ENCODE measurements at places on chromosomes 7 and 10. TPM values are rescaled to one million over a fixed set of nuclear protein-coding genes. Genes with fewer than 3 reads are reported as not detected.

- H3K36me3 ChIP-seq, result no peaks in the 10 kb centered on the region
- no peak overlapping the region for H3K4me3 ChIP-seq
- no peaks in the 10 kb centered on the region for H3K4me1 ChIP-seq
- no peaks in the 10 kb centered on the region for H3K27me3 ChIP-seq
- H3K27ac ChIP-seq, result no peak overlapping the region
These were observed 467.4 kb upstream of the FZD8 start for GRCh38 chr10:36109399-36110023.

DNA sequence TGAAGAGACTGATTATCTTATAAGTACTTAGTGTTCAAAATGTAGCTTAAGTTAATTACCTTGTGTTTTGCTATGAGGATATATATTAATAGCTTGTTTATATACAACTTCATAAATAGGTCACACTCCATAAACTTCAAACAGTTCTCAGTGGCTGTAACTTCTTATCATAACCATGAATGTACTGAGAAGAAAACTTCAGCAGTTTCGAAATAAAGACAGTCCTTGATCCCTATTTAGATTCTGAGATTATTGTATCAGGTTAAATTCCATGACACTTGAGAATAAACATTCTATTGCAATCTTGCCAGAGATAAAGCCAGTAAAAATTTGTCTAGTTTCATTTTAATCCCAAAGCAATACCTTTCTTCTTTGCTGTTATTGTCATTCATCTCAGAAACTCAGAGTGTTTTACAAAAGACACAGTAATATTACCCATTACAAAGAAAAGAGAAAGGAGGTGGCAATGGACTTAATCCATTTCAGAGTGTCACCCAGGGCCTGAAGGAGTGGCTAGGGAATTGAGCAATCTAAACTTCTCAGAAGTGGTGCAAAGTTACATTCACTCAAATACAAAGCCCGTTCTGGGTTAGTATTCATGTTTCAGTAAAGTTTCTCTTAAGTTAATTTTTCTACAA lies 403.6 kb downstream of the SEMA3D start:
- H3K27ac ChIP-seq, result no peak overlapping the region
- H3K36me3 ChIP-seq, result no peaks in the 10 kb centered on the region
- no peak overlapping the region for H3K4me3 ChIP-seq
- DNase-seq, result no peak

The PANK1 gene
- total RNA-seq, result 7.0 TPM

The LAMB4 gene
- total RNA-seq, result not detected

The WEE2 gene
- not detected for total RNA-seq

GRCh38 chr7:151269511-151269910 lies 21.0 kb upstream of the SMARCD3 start:
- DNase-seq, result no peak
- peaks cover 12% of the 10 kb centered on the region for H3K4me1 ChIP-seq
- no peaks in the 10 kb centered on the region for H3K27me3 ChIP-seq
- no peak overlapping the region for H3K4me3 ChIP-seq

- H3K27me3 ChIP-seq, result peaks cover 50% of the 10 kb centered on the region
- peaks cover 2% of the 10 kb centered on the region for H3K36me3 ChIP-seq
- no peak overlapping the region for H3K4me3 ChIP-seq
These were observed 6.2 kb upstream of the IGF2BP3 start for GRCh38 chr7:23476286-23477156.

The DENND10 gene
- total RNA-seq, result 41.3 TPM

DNA sequence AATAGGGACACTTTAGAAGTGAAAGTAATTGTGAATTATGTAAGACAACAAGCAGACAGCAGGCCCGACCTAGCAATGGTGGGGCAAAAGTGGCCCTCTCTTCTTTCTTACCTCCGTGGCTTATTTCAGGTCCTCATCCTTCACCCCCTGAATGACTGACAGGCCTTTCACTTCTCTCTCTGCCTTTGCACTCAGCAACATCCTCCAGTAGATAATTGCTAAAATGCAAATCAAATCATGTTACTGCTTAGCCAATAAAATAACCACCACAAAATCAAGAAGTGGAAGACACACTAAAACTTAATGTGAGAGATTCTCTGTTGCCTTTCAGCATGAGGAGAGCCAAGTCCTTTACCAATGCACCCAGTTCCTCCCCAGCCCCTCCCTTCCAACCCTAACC lies 274.6 kb upstream of the ZNF32 start:
- no peak overlapping the region for H3K4me3 ChIP-seq
- H3K4me1 ChIP-seq, result no peaks in the 10 kb centered on the region
- H3K36me3 ChIP-seq, result no peaks in the 10 kb centered on the region

DNA sequence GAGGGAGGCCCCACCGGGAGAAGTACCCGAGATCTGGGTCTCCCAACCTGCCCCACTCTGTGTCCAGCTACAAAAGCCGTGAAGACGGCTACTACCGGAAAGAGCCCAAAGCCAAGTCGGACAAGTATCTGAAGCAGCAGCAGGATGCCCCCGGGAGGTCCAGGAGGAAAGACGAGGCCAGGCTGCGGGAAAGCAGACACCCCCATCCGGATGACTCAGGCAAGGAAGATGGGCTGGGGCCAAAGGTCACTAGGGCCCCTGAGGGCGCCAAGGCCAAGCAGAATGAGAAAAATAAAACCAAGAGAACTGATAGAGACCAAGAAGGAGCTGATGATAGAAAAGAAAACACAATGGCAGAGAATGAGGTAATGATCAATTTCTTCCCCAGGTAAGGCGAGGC lies 59.1 kb upstream of the PDCD4 start:
- peaks cover 23% of the 10 kb centered on the region for H3K4me1 ChIP-seq
- H3K27me3 ChIP-seq, result no peaks in the 10 kb centered on the region
- H3K4me3 ChIP-seq, result no peak overlapping the region
- H3K27ac ChIP-seq, result no peak overlapping the region
- no peaks in the 10 kb centered on the region for H3K36me3 ChIP-seq
- no peak for DNase-seq

GRCh38 chr10:117674646-117675045 lies 132.1 kb downstream of the EMX2 start:
- no peak overlapping the region for H3K4me3 ChIP-seq
- H3K36me3 ChIP-seq, result no peaks in the 10 kb centered on the region
- H3K4me1 ChIP-seq, result no peaks in the 10 kb centered on the region
- H3K27ac ChIP-seq, result no peak overlapping the region
- H3K27me3 ChIP-seq, result peaks cover 5% of the 10 kb centered on the region

The CALHM1 gene
- 1.8 TPM for total RNA-seq

The HECW1 gene
- not detected for total RNA-seq

DNA sequence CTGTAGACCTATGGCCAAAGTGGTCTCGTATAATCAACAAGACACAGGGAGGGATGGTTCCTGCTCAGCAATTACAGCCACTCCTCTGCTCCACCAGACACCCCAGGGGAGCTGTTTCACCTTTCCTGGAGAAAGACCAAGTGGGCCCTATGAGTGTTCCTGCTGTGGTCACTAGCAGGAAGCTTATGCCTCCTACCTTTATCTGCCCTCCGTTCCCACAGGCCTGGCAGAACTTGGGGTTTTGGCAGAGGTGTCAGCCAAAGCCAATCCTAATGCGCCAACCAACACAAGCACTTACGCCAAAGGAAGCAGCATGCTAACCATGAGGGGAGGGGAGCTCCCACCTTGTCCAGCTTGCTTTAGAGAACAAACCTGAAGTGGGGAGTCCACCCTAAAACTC lies 31.2 kb downstream of the XPNPEP1 start:
- H3K4me1 ChIP-seq, result peaks cover 48% of the 10 kb centered on the region
- H3K36me3 ChIP-seq, result peaks cover 60% of the 10 kb centered on the region
- peak overlapping the region; percentile 53 for H3K27ac ChIP-seq
- H3K4me3 ChIP-seq, result no peak overlapping the region
- H3K27me3 ChIP-seq, result no peaks in the 10 kb centered on the region

DNA sequence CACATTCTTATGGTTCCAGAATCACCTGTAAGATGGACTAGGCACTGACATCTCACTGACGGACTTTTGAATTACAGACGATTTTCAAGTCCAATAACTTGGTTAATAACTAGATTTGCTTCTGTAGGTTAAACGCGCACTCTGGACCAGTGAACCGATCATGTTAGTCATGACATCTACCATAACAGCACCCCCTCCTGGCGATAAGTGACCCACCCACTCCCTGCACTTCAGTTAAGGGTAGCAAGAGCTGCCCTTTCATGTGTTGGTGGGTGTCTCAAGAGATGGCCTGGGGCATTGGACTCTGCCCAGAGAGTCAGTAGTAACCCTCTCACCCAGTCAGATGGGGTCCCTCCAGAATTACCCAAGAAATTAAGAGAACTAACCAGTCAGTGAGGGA lies 12.9 kb downstream of the GRM8 start:
- H3K36me3 ChIP-seq, result no peaks in the 10 kb centered on the region
- no peak overlapping the region for H3K4me3 ChIP-seq
- no peak for DNase-seq
- no peak overlapping the region for H3K27ac ChIP-seq
- peaks cover 36% of the 10 kb centered on the region for H3K27me3 ChIP-seq
- no peaks in the 10 kb centered on the region for H3K4me1 ChIP-seq

The C10orf120 gene
- not detected for total RNA-seq

- H3K27me3 ChIP-seq, result peaks cover 7% of the 10 kb centered on the region
- no peak overlapping the region for H3K27ac ChIP-seq
- H3K4me1 ChIP-seq, result peaks cover 14% of the 10 kb centered on the region
- no peak overlapping the region for H3K4me3 ChIP-seq
- no peak for DNase-seq
- peaks cover 4% of the 10 kb centered on the region for H3K36me3 ChIP-seq
These were observed 165.8 kb downstream of the KLF6 start for GRCh38 chr10:3619241-3619640.

- no peak overlapping the region for H3K4me3 ChIP-seq
- H3K36me3 ChIP-seq, result no peaks in the 10 kb centered on the region
- peaks cover 3% of the 10 kb centered on the region for H3K27me3 ChIP-seq
- H3K27ac ChIP-seq, result no peak overlapping the region
- no peak for DNase-seq
These were observed 9.0 kb upstream of the POR start for GRCh38 chr7:75905785-75906604.

DNA sequence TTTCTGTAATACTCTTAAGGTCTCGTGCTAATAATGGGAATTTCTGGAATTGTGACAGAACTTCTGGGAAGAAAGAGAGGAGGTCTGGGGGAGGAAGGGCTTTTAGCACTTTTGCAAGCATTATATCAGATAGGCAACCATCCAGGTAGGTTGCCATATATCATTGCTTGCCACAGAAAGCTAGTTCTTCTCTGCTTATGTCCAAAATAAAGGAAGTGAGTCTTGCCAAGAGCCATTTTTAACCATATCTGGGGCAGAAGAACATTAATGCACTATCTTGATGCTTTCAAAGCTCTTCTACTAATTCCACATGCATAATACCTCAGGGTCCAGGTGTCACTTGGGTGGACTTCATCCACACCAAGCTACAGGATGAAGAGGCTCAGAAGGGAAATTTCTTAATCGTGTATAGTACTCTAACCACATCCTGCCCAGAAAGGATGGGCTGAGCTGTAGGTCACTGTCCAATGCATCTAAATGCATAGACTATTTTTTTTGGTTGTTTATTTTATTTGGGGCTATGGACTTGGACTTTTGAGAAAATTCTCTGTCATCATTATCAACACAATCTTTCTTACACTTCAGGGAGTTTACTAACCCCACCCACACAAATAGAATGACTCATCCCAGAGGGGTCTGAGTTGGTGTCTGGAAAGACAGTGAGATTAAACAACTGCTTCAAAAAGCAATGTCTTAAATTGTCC lies 68.9 kb upstream of the ADO start:
- H3K27ac ChIP-seq, result no peak overlapping the region
- H3K4me1 ChIP-seq, result peaks cover 2% of the 10 kb centered on the region
- peaks cover 4% of the 10 kb centered on the region for H3K27me3 ChIP-seq
- no peaks in the 10 kb centered on the region for H3K36me3 ChIP-seq

- no peak overlapping the region for H3K4me3 ChIP-seq
- H3K27me3 ChIP-seq, result no peaks in the 10 kb centered on the region
- no peaks in the 10 kb centered on the region for H3K36me3 ChIP-seq
- H3K4me1 ChIP-seq, result no peaks in the 10 kb centered on the region
- DNase-seq, result no peak
These were observed 4.9 kb downstream of the SRRM3 start for GRCh38 chr7:76206633-76207032.

- no peaks in the 10 kb centered on the region for H3K27me3 ChIP-seq
- no peak for DNase-seq
- H3K4me3 ChIP-seq, result no peak overlapping the region
- H3K36me3 ChIP-seq, result peaks cover 2% of the 10 kb centered on the region
- H3K4me1 ChIP-seq, result peaks cover 7% of the 10 kb centered on the region
These were observed 156.6 kb downstream of the SKIDA1 start for GRCh38 chr10:21368728-21369425.

- no peaks in the 10 kb centered on the region for H3K4me1 ChIP-seq
- H3K27me3 ChIP-seq, result no peaks in the 10 kb centered on the region
- no peak overlapping the region for H3K27ac ChIP-seq
- no peak overlapping the region for H3K4me3 ChIP-seq
These were observed 81.8 kb downstream of the PTPRZ1 start for GRCh38 chr7:121954803-121955202.

GRCh38 chr10:5581670-5582566 lies 57.2 kb downstream of the CALML3 start:
- H3K4me3 ChIP-seq, result no peak overlapping the region
- no peak overlapping the region for H3K27ac ChIP-seq
- no peak for DNase-seq
- H3K4me1 ChIP-seq, result no peaks in the 10 kb centered on the region
- H3K27me3 ChIP-seq, result peaks cover 6% of the 10 kb centered on the region
- H3K36me3 ChIP-seq, result no peaks in the 10 kb centered on the region

- peaks cover 20% of the 10 kb centered on the region for H3K36me3 ChIP-seq
- peak overlapping the region; percentile 82 for H3K27ac ChIP-seq
- H3K4me1 ChIP-seq, result peaks cover 39% of the 10 kb centered on the region
- DNase-seq, result no peak
- peak overlapping the region; percentile 81 for H3K4me3 ChIP-seq
These were observed 23.9 kb downstream of the NT5C3A start for GRCh38 chr7:33038639-33039038.

DNA sequence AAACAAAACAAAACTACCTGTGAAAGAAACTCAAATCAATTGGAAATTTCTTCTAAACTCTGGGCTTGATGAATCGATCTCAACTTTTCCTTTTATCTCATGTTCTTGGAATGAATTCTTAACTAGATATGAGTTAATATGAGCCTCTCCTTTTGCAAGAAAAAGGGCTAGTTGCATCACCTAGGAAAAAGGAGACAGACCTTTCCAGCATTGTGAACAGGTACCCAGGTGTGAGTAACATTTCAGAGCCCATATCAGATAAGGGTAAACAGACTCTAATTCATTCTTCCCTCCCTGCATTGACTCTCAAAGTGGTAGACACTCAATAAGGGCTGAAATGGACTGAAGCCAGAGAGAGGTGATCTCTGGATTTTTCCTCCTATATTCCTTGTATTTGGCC lies 103.8 kb upstream of the AGR3 start:
- peaks cover 15% of the 10 kb centered on the region for H3K27me3 ChIP-seq
- H3K4me3 ChIP-seq, result no peak overlapping the region
- H3K36me3 ChIP-seq, result peaks cover 1% of the 10 kb centered on the region
- peaks cover 17% of the 10 kb centered on the region for H3K4me1 ChIP-seq
- no peak for DNase-seq

The CARD11 gene
- 178 TPM for total RNA-seq
